ENCODE measurements at places on chromosomes 3 and 15.

- no peak for DNase-seq
Observed at GRCh38 chr15:68232937-68233336, 3.4 kb upstream of the CLN6 start.

DNA sequence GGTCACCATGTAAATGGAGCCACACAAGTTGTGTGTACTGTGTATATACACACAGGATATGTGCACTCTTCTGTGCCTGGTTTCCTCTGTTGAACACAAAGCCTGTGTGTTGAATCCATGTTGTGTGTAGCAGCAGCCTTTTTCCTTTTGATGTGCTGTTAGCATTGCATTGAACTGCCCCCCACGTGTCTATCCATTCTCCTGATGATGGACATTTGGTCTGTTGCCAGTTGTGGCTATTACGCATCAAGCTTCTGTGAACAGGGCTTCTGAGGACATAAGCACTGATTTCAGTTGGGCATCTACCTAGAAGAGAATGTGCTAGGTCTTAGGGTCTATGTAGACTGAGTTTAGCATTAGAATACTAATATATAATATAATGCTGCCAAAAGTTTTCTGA lies 77.4 kb downstream of the LSM3 start:
- DNase-seq = no peak

GRCh38 chr3:48684480-48685143 lies 1.1 kb downstream of the NCKIPSD start:
- no peak for DNase-seq

GRCh38 chr15:62124973-62125303 lies 40.1 kb downstream of the C2CD4B start:
- DNase-seq = no peak

- no peak for DNase-seq
Observed at GRCh38 chr3:115825046-115825445, 201.7 kb downstream of the GAP43 start.

DNA sequence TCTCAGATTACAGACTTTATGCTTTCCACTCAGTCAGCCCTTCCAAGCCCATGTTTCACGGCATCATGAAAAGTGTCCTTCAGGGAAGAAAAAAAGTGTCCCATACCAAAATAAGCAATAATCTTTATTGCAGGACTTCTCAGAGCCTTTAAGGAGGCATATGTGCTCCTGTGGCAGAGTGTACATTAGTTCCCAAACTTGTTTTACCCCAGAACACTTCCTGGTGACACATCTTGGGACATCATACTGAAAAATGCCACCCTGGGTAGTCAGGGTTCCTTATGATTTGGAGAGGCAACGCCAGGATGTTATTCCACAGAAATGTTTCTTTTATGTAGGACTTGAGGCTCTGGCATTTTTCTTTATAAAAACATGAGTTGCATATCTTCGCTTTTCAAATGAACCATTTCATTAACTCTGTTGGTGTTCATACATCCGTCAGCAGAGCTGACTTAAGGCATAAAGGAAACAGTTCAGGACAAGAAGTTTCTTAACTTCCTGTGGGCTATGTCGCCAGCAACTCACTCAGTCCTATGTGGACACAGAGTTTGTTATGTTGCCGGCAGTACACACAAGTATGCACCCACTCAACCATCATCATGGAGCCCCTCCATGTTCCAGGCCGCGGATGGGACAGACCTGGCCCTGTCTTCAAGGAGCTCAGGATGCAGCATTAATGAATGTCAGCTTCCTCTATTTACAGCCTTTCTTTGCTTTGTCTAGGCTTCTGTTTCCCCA lies 63.8 kb downstream of the CASR start:
- DNase-seq = no peak

DNA sequence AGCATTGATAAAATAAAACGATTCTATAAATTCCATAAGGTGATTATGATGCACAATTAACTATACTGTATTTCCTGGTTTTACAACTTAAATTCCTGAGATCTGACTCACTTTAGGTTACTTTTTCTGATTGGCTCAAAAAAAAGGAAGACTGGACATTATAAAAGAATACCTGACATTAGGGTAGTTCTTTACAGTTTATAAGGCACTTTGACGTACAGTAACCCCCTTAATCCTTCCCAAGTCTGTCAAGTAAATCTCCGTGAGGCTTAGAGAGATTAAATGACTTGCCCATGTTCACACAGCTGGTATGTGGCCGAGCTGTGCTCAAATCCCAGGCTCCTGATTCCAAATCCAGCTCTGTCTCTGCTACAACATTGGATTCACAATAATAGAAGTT lies 1.0 kb upstream of the SLTM start:
- DNase-seq = no peak

- DNase-seq = no peak
Observed at GRCh38 chr15:80157215-80157614, 4.4 kb downstream of the FAH start.

DNA sequence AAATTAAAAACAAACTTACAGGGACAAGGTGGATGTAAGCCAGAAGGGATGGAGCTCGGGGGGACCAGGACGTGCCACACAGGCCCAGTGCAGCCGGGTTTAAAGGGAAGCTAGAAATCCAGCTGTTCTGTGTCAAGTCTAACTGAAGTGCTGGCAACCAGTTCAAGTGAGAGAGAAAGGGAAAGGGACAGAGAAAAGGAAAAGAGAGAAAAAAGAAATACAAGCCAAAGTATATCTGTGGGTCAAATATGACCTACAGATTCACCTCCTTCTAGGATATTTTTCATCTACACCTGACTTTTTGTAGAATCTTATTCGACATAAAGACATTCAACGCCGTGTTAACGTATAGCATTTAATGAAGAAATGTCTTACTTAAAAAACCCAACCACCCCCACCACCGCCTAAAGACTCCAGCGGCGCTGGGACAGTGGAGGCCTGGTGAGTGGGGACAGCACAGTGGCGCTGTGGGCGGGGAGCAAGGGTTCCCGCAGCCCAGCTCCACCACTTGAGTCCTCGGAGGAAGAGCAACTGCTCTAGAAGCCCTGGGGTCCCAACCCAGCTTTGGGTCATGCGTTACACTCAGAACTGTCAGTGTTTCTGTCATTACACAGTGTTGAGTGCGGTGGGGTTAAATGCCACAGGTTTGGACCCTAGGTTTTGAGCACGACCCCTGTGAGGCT lies 62.3 kb downstream of the CHSY1 start:
- no peak for DNase-seq

GRCh38 chr3:13027154-13027553 lies 46.1 kb downstream of the IQSEC1 start:
- DNase-seq = no peak

DNA sequence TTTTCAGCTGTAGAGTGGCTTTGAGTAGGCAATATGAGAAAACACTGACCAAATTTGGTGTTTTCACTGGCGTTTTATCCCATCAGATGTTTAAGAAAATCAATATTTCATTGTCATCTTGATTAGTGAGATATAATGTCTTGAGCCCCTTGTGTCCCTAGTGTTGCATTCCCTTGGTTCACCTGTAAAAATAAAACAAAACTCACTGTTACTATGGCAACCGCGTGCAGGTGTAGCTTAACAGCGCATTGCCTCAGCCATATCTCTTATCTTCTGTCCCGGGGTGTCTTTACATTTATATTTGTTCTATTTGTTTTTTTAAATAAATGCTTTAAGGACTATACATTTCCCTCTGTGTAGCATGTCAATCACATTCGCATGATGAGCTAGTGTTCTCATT lies 551.6 kb downstream of the ZIC1 start:
- DNase-seq = no peak
